ENCODE measurements at places on chromosomes 2 and 18.

DNA sequence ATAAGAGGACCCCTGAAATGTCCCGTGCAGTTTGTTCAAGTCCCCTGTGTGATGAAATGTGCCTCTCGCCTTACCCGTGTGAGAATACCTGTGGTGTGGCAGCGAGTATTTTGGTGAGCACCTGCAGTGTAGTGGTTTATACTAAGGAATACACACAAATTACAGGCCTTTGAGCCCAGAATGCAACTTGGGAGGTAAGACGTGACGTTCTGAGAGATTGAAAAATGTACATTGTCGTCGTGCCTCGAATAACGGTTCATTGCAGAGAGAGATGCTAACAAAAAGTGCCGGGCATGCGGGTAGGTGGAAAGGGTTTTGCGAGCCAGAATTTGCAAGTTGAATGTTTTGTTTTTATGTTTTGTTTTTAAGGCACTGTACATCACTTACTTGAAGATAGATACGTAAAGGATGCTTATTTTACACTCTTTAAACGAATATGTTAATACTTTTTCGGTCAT is 867 bp downstream of the RBBP8 start:
- no peak for DNase-seq

- DNase-seq: no peak
Measured at GRCh38 chr2:60634438-60634837, 81.0 kb upstream of the BCL11A start.

- no peak for DNase-seq
Measured at GRCh38 chr2:226906163-226906693, 70.4 kb downstream of the RHBDD1 start.

DNA sequence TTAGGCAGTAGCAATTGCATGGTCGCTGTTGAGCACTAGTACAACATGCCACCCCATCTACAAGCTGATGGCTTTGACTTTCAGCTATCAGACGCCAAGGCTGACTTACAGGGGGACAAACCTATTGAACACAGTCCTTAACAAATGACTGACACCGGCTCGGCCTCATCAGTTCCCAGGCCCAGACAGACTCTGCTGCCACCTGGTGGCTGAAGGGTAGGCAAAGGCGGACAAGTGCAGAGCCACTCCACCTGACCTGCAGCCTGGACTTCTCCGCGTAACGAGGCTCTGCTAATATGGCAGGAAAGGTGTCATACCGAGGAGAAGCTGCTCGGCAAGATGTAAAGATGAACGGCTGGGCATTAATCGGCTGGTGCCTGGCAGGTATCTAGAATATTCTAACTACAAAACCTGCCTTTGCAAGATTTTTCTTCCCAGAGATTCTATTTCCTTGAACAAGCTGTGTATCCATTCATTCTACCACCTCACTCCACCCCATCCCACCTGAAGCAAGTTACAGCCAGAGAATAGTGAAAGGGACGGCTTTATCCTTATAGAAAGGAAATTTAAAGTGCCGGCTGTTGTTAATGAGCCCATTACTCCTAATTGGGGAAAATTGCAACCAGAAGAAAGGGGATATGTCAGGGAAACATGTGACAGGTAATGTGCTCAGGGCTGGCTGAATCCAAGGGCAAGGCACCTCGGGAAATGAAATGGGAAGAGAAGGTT is 67.4 kb downstream of the STEAP3 start:
- peak; percentile 86 for DNase-seq

GRCh38 chr2:83784947-83785346 is 674.1 kb downstream of the SUCLG1 start:
- no peak for DNase-seq

- no peak for DNase-seq
Measured at GRCh38 chr2:18799397-18799796, 210.0 kb upstream of the NT5C1B start.

DNA sequence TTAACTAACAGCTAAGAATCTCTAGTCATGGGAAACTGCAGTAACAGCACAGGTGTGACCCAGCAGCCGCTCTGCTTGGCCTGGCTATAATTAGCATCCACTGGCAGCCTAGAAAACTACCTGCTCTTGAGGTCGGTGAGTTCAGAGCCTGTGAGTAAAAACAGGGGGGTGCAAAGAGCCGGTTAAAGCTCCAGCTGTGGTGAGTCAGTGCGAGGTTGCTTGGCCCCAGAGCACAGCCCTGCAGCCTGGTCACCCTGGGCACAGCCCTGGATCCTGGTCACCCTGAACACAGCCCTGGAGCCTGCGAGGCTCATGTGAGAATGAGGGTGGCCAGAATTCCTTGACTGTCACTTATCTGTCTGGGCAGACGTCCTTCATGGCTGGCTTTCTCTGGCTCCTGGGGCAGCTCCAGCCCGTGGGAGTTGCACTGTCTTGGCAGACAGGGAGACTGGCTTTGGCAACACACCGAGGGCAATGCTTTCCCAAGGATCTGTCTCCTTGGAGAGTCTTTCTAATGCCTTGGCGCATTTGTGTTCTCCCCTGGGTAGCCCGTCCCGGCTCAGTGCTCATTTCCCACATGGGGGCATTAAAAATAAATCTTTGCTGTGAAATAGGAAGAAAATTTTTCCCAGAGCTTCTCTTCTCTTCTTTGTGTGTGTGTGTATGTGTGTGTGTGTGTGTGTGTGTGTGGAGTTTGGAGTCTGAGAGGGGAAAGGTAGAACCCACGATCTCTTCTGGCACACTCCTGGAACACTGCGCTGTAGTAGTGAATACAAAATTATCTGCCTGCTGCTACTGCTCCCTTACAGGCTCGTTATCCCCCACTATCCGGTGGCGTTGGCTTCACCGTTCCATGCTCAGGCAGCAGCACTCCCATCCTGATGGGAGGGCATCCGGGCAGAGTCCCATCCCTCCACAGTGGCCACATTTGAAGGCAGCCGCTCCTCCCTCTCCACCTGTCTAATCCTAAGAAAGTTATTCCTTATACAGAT is 250.2 kb upstream of the MEX3C start:
- no peak for DNase-seq

GRCh38 chr18:45014047-45014501 is 333.4 kb downstream of the SETBP1 start:
- DNase-seq: peak; percentile 36

GRCh38 chr2:16284941-16285625 is 344.7 kb downstream of the MYCN start:
- no peak for DNase-seq

DNA sequence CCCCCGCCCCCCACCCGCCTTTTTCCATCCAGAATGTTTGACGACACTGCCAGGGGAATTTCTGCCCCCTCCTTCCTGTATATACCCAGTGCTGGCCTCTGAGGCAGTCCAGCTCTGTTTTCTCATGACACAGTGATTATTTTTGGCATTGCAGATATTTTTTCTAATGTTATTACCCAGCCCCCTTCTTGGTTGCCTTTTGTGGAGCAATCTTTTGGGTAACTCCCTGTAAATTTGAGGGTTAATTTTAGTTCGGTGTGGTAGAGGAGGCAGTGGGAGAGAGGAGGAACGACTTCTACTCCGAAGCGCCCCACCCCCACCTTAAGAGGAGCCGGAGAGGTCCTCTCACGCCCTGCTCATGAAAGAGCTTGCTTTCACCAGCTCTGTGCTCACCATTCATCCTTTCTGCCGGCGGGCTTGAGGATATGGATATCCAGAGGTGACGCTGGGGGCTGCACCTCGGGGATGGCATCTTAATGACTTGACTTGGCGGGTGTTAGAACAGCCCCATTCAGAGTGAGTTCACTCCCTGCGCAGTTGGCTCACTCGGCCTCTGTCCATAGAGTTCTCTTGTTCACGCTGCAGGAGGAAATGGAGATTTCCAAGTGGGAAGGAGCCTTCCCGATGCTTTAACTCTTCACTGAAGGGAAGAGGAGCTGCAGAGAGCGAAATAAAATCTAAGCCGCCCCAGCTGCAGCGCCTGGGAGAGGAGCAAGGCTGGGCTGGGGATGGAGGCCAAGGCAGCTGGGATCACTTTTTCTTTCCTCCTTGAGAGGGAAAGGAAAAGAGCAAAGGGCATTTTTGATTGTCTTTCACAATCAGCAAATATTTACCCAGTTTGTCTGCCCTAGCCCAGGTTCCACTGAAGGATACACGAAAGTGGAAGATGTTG is 38.4 kb downstream of the EPAS1 start:
- peak; percentile 59 for DNase-seq

DNA sequence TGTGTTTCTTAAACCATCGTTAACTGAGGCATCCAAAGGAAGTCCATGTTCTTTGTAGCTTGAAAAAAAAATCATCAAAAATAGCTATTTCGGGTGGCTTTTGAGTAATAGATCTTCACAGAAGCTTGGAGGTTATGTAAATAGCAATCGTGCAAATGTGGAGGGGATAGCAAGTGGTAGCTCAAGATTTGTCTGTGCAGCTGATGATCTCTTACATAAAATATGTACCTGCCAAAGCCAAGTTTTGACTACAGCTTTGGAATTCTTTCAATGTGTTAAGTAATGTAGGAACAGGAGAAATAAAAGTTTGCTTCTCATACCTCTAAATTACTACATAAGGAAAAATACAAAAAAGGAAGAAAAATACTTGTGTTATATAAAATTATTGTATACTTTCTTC is 1432.0 kb downstream of the DPP10 start:
- no peak for DNase-seq

DNA sequence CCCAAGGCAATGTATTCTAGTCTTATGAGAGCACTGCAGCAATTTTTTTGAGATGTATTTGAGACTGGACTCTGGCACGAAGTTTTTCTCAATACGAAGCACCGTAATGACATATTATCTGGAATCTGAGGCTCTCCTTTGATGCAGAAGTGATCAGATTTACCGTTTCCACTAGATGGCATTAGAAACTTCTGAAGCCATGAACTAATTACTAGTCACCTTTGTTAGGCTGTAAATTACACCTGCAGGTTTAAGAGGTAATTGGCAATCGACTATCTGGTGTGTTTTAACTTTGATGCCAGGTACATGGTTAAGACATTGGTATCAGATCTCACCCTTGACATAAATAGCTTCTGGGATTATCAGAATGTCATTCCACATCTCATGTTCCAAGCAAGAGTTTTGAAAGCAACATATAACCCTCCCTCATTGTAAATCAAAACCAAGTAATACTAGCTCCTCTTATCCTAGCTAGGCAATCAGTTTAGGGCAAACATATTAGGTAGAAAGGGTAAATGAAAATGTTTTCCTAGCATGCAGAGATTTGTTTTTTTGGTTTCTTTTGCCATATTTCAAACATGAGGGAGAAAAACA is 254.6 kb upstream of the SPRED2 start:
- DNase-seq: no peak

DNA sequence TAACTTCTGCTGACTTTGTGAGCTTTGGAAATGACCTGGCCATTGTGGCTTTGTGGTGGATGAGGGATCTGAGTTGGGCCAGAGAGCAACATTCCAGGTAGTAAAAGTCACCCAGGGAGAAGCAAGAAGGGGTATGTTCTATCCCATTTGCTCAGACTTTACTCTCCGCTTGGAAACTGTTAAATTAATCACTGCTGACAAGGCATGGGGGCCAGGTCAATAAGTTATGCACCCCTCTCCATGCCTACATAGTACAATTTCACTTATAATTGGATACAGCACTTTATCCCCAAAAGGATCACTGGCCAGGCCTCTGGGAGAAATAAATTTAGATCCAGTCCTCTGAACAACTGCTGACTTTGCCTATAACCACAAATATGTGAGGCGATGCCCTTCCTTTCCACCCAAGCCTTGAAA is 92.1 kb downstream of the RPRM start:
- no peak for DNase-seq

GRCh38 chr2:2536416-2537056 is 205.5 kb upstream of the MYT1L start:
- DNase-seq: no peak

DNA sequence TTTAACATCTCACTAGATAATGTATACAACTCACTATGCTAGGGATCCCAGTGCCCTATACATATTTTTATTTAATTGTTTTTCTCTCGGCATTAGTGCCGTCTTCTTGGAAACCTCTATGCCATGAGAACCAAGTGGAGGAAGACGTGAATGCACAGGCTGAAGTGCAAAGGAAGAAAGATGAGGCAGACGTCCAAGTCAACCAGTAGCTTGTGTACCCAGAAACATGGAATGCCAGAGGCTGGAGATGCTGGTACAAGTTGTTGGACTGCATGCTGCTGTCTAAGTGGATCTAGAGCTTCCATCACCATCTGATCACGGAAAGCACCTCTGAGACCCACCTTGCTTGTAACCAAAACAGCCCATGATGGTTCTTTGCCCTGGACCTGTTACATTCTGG is 12.5 kb upstream of the GEMIN6 start:
- DNase-seq: no peak

GRCh38 chr2:207248702-207249377 is 83.1 kb upstream of the KLF7 start:
- DNase-seq: no peak

GRCh38 chr2:240701736-240702639 is 10.3 kb downstream of the AQP12A start:
- DNase-seq: no peak

DNA sequence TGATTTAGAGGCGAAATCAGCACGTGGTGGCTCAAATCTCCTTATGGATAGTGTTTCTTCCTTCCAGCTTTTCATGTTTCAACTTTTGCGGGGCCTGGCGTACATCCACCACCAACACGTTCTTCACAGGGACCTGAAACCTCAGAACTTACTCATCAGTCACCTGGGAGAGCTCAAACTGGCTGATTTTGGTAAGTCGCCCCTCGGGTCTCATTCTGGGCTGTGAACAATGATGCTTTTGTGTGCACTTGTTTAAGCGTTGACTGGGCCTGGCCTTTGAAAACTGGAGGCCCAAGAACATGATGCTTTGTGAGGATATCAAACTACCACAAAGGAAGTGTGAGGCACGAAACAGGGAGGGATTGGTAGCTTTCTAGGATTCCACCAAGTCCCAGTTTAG is 27.4 kb downstream of the CDK15 start:
- no peak for DNase-seq

DNA sequence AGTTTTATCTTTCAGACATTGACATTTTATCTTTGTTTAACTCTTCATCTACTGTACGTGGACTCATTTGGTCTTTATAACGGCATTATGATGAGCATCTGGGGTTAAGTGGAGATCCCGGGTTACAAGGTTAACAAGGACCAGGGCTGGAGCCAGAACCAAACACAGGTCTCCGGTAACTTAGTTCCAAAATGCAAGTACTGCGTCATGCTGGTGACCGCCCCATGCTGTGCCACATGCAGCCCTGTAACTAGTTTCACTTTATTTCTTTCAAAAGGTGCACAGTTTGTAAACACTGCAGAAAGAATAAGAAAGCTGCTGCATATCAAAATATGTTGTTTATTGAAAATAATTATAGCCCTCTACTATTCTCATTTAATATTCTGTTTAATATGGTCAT is 3.1 kb downstream of the SLC5A7 start:
- peak; percentile 14 for DNase-seq
